ENCODE measurements at places on chromosomes 5 and 9.

GRCh38 chr9:91360551-91361290, 997 bp downstream of the AUH start:
- ATAC-seq: no peak

DNA sequence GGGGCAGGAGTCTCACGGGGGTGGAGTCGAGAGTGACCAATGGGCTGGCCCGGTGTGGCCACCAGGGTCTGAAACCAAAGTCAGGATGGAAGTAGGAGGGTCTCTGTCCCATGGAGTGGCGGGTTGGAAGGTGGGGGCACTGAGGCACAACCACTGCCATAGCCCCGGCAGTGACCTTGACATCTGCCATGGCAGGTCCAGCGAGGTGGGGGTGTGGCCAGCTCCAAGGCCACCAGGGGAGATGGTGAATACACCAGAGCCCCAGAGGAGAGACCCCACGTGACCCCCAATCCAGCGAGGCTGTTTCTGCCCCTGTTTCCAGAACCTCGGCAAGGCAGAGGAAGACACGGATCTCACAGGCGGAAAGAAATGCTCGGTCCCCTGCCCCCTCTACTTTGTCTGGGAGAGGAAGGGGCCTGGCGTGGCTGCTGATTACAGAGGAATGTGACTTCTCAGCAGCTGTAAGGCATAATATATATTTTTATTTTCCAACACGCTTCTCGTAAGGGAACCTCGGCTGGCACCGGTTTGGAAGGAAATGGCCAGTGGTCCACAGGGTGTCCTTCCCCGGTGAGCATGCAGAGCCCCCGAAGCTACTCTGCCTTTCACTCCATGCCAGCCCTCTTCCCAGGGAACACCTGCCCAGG, 105.7 kb upstream of the SARDH start:
- ATAC-seq: no peak

DNA sequence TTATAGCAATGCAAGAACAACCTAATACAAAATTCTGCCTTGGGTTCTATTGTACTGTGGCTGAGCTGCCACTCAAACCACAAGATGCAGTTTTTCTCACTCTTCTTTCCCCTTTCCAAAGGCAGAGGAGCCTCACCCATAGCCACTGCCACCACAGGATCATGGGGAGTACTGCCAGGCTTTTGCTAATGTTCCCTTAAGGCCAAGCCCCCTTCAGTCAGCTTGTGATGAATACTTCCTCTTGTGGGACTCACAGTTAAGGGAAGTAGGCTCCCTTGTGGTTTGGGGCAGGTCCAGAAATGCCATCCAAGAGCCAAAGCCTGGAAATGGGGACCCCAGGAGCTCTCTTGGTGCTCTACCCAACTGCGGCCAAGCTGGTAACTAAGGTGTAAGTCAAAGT, 258.7 kb downstream of the SPATA31D1 start:
- ATAC-seq: peak; percentile 46

GRCh38 chr9:84166891-84167290, 173.7 kb downstream of the SLC28A3 start:
- no peak for ATAC-seq

GRCh38 chr5:81896764-81897163, 75.1 kb upstream of the ATG10 start:
- ATAC-seq: no peak

DNA sequence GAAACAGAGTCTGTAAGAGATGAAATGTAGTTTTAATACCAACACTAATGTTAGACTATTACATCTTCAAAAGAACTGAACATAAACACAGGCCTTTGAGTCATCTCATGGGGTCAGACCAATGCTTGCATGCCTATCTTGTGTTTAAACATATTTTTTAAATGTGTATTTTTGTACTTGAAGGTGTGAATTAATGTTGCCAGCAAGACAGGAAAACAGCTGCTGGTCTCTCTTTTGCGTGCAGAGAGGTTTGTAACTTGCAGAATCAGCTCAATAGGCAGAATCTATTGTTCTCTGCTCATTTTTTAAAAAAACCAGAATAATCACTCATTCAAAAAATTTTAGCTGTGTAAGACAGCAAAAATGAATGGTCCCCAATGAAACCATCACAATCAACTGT, 180.2 kb downstream of the ALDH1A1 start:
- ATAC-seq: no peak

GRCh38 chr5:122943050-122943698, 93.4 kb downstream of the PPIC start:
- ATAC-seq: no peak

DNA sequence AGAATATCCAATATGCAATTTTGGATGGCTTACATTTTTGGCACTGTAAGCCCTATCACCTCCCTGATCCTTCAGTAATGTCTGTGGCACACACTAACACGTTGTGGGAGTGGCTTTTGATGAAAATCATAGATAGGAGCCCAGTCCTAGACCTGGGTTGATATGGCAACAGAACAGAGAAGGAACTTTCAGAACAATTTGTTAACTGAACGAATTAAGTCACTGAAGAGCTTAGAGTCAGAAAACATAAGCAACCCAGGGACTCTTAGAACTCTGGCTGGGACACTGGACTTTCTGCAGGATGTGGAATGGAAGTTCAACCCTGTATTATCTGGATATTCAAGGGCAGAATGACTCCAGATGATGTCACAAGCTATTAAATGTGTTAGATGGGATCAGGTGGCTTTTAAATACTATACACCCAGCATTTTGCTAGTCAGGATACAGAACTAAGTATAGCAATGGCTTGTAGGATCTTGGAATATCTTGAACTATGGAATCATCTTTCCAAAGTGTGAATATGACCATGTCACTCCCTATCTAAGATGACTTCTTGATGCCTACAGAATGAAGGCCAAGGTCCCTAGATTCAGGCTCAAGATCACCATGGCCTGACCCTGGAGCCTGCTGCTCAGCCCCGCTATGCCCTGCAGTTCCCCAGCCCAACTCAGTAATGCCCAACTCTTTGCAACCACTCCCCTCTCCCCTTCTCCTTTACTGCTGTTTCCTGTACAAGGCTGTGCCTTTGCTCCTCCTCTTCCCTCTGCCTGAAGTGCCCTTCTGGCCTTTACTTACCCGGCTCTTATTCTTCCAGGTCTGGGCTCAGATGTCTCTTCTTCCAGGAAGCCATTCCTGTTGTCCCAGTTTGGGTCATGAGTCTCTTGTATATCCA, 42.8 kb downstream of the VLDLR start:
- ATAC-seq: no peak

DNA sequence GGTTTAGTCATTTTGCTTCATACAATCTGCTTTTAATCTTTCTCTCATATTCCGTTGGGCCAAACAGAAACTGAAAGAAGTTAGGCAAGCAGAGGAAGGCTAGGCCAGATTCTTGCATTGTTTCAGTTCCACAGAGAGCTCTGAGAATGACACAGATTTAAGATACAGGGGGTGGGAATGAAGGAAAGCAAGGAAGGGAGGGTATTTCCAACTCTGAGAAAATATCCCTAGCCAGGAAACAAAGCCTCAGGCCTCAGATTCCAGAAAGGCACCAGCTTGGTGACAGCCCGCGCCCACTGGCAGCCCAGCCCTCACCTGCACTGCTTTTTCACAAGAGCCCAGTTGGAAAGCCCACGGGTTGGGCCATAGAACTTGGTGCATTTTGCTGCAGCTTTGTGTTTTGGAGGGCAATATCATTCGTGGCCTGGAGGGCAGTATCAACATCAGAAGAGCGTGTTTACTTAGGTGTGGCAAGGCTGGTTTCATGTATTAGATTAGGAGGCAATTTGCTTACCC, 63.5 kb downstream of the ENC1 start:
- ATAC-seq: peak; percentile 39

DNA sequence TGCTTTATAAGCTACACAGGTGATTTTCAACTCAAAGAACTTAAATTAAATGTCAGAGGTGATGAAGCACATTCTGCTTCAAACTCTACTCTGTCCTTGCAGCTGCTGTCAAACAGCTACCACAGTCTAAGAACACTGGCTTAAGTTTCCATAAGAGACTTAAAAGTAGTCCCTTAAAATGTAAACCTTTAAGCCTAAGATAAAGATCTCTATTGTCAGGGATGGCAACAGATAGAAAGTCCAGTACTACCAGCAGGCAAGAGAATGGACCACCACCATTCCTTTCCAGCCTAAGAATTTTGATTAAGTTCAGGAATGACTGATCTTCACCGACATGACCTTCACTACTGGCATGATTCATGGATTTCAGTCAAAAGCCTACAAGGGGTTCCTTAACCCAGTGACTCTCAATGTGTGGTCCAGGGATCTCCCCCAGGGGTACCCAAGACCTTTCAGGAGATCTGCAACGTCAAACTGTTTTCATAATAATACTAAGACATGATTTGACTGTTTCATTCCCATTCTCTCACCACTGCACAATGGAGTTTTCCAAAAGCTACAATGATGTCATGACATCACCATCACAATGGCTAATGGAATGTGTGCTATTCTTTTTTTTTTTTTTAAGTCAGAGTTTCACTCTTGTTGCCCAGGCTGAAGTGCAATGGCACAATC, 41.1 kb upstream of the PLPP6 start:
- no peak for ATAC-seq

GRCh38 chr5:9453480-9454011, 92.3 kb downstream of the SEMA5A start:
- ATAC-seq: no peak

- no peak for ATAC-seq
Observed at GRCh38 chr5:59790376-59790775, 103.2 kb downstream of the PDE4D start.

- no peak for ATAC-seq
Observed at GRCh38 chr5:28400076-28400475, 1361.7 kb upstream of the CDH9 start.

GRCh38 chr9:110146373-110146772, 61.6 kb downstream of the C9orf152 start:
- ATAC-seq: no peak

DNA sequence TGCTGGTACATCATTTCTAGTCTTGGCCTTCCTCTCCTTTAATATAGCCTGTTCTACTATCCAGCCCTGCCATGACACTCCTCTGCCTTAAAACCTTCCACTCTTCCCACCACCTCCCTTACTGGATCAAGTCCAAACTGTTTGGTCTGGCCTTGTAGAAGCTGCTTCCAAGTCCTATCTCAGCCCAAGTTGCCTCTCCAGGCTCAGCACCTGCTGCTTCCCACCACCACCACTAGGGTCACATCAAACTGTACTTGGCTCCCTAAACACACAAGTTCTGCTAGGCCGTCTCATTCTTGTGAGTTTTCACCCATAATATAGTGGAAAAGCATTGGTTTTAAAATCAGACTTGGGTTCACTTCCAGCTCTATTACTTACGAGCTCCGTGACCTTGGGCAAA, 1.4 kb downstream of the NDUFA8 start:
- ATAC-seq: no peak

- peak; percentile 50 for ATAC-seq
Observed at GRCh38 chr5:14184725-14185124, 41.6 kb downstream of the TRIO start.

GRCh38 chr9:134870746-134871662, 9.6 kb upstream of the FCN2 start:
- ATAC-seq: no peak

GRCh38 chr5:139092741-139093343, 105.3 kb downstream of the SIL1 start:
- no peak for ATAC-seq

DNA sequence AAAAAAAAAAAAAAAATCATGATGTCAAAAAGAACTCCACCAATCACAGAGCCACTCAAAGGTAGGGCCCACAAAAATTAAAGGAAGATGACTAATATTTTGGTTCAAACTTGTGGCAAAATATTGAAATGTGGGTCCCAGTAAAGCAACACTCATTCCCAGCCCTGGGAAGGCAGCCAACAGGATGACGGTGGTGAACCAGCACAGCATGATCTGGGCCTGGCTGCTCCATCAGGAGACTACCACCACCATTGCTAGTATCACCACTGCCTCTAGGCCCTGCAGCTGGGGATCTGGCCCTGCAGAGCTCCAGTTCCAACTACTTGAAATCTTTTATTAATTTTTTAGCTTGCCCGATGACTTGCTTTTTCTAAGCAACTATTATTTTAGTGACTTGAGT, 206.8 kb upstream of the ITGA1 start:
- no peak for ATAC-seq

DNA sequence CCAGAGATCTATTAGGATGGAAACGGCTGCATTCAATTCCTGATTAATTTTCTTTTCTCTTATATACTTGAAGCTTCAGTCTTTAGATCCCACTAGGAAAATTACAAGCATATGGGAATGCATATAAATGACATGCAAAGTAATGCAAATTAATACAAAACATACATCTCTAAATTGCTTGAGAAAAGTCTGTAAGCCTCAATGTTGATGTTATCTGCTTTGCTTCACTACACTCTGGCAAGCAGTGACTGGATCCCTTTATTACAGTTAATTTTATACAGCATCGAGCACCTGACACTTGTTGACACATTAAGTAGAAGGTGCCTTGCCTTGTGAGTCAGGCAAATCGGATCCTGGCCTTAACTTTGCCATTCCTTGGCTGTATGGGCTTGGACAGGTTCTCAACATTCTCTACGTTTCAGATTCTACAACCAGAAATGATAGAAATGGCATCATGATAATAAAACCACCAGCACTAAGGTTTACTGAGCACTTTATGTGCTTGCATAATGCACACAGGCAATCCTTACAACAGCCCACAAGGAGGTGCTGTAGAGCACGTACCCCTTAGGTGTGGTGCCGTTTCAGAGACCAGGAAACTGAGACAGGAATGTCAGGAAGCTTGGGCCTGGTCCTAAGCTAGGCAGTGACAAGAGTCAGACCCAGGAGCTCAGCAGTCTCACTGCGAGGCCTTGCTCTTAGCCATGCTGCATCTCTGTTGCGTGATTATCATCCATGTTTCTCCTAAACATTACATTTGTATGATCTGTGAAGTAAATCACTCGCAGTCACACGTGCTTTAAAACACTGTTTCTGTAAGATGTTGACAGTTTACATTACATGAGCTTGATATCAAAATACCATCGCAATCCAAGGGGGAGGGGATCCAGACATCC, 2.7 kb downstream of the GCNT4 start:
- no peak for ATAC-seq

- peak; percentile 66 for ATAC-seq
Observed at GRCh38 chr5:154077696-154078095, 38.9 kb downstream of the MFAP3 start.

- ATAC-seq: no peak
Observed at GRCh38 chr5:94808497-94808896, 190.0 kb downstream of the SLF1 start.

GRCh38 chr9:92493749-92494387, 11.6 kb upstream of the ASPN start:
- no peak for ATAC-seq

DNA sequence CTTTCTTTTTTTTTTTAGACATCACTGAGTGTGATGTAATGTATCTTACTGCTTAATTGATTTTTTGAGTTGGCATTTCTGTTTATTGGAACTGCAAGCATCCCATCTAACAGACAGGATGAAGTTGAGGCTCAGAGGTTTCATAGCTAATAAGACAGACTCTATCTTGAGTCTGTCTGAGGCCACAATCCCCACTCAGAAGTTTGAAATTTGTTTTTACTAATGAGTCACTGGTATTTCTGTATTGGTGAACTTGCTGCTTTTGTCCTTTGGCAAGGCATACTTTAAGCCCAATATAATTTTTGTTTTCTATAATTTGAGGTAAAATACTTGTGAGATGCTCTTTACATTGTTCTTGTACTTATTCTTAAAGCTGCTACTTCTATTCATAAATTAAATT, 491.2 kb downstream of the PSAT1 start:
- ATAC-seq: no peak
